ENCODE measurements at places on chromosomes 12 and 14. TPM values are rescaled to one million over a fixed set of nuclear protein-coding genes. Genes with fewer than 3 reads are reported as not detected.

NRL gene
- total RNA-seq: 1.8 TPM

LRRC10 gene
- total RNA-seq: not detected

LRIG3 gene
- total RNA-seq: 82.3 TPM

STYK1 gene
- total RNA-seq: 11.2 TPM

LUM gene
- total RNA-seq: 141 TPM

PTMS gene
- total RNA-seq: 50.7 TPM

NEMF gene
- 111 TPM for total RNA-seq

ERBB3 gene
- 73.9 TPM for total RNA-seq

CLEC4E gene
- 1.6 TPM for total RNA-seq

SMARCC2 gene
- 66.2 TPM for total RNA-seq

RBM19 gene
- total RNA-seq: 24.9 TPM

PTPRR gene
- total RNA-seq: 6.2 TPM

LBHD2 gene
- total RNA-seq: not detected

PDZRN4 gene
- total RNA-seq: 10.9 TPM

Measured in spinal cord (tissue), 10 donors.